ENCODE measurements at places on chromosomes 13 and 19.

- DNase-seq: no peak
These were observed 79.3 kb downstream of the PTPRS start for GRCh38 chr19:5261156-5261890.

- DNase-seq: no peak
These were observed 13.8 kb downstream of the ATP11A start for GRCh38 chr13:112703449-112704284.

DNA sequence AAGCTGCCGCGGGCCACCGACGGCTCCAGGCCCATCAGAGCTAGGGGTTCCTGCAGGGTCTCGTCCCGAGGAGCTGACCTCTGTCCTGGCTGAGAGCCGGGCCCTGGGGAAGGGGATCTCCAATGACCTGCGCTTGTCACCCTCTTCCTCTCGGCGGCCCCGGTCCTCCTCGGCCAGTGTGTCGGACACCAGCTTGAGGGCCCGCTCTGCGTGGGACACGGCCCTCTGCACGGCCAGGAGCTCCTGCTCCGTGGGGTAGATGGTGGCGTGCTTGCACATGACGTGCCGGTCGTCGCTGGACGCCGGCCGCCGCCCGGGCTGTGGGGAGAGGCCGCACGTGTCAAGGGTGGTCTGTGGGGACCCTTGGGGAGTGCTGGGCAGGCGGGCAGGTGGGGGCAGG lies 32.7 kb upstream of the MATK start:
- DNase-seq: no peak

- DNase-seq: no peak
These were observed 1207.2 kb downstream of the EFNB2 start for GRCh38 chr13:105328212-105328611.

- no peak for DNase-seq
These were observed 204.0 kb upstream of the GPR12 start for GRCh38 chr13:26964278-26965250.

- DNase-seq: no peak
These were observed 186.5 kb upstream of the ATXN8OS start for GRCh38 chr13:69921156-69921555.

GRCh38 chr13:35724446-35724845 lies 248.0 kb upstream of the MAB21L1 start:
- no peak for DNase-seq

GRCh38 chr13:95392597-95392996 lies 91.3 kb upstream of the ABCC4 start:
- DNase-seq: no peak

GRCh38 chr13:28636677-28637317 lies 22.1 kb upstream of the POMP start:
- DNase-seq: peak; percentile 31

DNA sequence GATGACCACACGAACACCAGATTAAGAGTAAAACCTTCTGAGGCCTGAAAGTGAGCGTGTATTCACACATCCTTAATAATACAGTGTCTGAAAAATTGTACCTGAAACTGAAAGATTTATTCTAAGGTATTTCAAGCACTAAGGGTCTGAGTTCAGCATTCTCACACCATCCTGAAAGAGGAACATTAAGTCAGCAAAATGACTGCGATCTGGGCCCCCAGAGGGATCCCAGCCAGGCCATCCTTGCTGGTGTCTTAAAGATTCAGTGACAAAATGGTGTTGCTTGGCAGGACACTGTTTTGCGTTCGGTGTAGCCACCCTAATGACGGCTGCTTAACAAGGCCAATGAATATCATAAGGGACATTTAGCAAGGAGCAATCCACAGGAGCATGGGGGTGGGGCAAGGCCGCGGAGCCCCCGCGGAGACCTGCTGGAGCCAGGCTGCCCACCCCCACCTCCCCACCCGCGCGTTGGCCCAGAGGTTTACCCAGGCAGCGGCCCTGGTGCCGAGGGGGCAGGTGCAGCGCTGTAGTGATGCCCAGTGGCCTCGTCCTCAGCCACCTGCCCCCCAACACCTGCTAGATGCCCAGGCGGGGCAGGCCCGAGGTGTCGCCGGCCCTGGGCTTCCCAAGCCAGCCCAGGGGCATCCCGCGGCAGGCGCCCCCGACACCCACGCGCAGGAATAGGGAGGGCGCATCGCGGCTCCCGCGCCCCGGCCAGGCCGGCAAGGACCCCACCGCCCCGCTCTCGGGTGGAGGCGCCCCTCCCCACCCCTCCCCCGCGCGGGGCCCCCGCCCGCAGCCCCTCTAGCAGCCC lies 742 bp downstream of the NALCN start:
- peak; percentile 11 for DNase-seq

DNA sequence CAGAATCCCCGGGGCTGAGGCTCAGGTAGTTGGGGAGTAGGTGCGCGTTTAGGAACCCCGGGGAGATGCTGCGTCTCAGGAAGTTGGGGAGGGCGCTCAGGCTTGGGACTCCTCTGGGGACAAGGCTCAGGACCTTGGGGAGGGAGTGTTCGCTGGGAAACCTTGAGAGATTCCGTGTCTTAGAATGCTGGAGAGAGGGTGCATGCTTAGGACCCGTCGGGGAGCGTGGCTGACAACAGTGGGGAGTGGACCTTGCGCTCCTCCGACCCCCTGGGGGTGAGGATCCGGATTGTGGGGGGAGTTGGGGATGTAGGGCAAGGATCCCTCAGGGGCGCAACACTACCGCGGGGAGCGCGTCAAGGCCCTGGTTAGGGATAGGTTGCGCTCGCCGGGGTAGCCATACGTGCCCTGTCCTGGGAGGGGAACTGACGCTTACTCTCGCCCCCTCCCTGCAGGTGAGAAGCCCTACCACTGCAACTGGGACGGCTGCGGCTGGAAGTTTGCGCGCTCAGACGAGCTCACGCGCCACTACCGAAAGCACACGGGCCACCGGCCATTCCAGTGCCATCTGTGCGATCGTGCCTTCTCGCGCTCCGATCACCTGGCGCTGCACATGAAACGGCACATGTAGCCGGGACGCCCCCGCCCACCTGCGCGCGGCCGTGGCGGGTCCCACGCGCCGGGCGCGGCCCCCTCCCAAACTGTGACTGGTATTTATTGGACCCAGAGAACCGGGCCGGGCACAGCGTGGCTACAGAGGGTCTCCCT lies 2.0 kb downstream of the KLF2 start:
- no peak for DNase-seq

DNA sequence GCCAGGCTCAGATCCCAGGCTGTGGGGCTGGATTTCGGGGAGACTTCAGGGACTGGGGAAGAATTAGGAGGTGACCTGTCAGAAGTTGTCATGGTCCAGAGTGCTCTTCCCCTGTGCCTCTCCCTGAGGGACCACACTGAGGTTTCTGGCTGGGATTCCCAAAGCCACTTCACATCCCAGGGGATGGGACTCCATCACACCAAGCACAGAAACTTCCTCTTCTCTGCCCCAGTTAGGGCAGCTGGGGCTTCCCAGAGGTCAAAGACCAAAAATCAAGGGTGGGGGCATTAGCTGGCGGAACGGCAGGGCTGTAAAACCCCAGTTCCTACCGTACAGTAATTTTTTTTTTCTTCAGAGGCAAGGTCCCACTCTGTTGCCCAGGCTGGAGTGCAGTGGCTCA lies 7.4 kb downstream of the FCER2 start:
- no peak for DNase-seq

GRCh38 chr19:11422163-11423065 lies 3.3 kb upstream of the RGL3 start:
- DNase-seq: peak; percentile 42

- no peak for DNase-seq
These were observed 5.1 kb upstream of the FCER2 start for GRCh38 chr19:7706955-7707456.

DNA sequence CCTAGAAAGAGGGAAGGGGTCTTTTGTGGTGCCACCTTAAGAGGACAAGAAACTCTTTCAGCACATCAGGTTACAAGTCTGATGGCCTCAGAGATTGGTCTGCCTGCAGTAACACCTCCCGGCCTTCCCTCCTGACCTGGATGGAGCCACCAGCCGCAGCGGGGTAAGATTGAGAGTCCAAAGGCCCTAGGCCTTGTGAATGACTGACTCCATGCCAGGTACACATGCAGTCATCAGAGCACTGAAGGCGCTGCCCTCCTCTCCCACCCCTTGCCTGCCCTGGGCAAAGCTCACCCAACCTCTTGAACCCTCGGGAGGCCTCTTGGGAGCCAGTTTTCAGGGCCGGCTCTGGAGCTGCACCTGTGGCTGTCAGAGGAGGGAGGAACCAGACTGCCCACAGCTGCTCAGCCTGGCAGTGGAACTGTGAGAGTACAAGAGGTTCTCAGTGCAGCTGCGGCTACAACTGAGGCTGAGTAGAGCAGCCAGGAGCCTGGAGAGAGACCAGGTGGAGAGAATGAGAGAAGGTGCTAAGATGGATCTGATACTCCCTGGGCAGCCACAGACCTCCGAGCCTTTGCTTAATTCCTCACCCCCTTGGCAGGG lies 23.8 kb upstream of the C13orf42 start:
- no peak for DNase-seq

GRCh38 chr19:6150289-6150688 lies 14.8 kb downstream of the ACSBG2 start:
- DNase-seq: no peak

GRCh38 chr19:5711713-5712161 lies 8.2 kb downstream of the LONP1 start:
- no peak for DNase-seq

GRCh38 chr19:56314018-56314380 lies 640 bp downstream of the ZSCAN5A start:
- DNase-seq: no peak

GRCh38 chr13:21849323-21849722 lies 178.4 kb downstream of the FGF9 start:
- DNase-seq: no peak

DNA sequence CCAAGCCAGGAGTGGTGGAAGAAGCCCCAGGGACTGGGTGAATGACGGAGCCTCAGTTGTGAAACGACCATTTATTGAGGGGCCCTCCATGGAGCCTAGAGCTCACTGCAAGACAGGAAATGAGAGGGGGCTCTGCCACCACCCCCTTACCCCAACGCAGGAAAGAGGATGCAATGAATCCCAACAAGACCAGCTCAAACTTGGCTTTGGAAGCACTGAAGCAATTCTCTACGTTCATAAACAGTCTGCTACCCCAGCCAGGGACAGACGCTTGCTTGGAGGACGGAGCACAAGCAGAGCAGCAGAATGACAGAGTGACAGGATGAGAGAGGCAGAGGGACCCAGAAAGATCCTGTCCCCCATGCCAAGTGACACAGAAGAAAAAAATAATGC lies 1.0 kb downstream of the PRKACA start:
- DNase-seq: no peak

All from progenitor cell of endocrine pancreas (in vitro differentiated cells).